ENCODE measurements at places on chromosomes 12 and 14. TPM values are rescaled to one million over a fixed set of nuclear protein-coding genes. Genes with fewer than 3 reads are reported as not detected.

KRT83 gene
- total RNA-seq = not detected

BDKRB1 gene
- total RNA-seq = 0.65 TPM

MEG3 gene
- 262 TPM for total RNA-seq

DIO2 gene
- 5.8 TPM for total RNA-seq

TPI1 gene
- total RNA-seq = 504 TPM

GZMH gene
- total RNA-seq = not detected

ZFHX2 gene
- 0.12 TPM for total RNA-seq

DNAAF2 gene
- total RNA-seq = 7.6 TPM

KCNA5 gene
- not detected for total RNA-seq

TAS2R50 gene
- total RNA-seq = 4.7 TPM

TAS2R43 gene
- 3.4 TPM for total RNA-seq

BBS10 gene
- 9.7 TPM for total RNA-seq

RAD9B gene
- total RNA-seq = 0.97 TPM

GSC gene
- not detected for total RNA-seq

PAN2 gene
- total RNA-seq = 19.2 TPM

TMEM229B gene
- 1.6 TPM for total RNA-seq

CRACR2A gene
- total RNA-seq = 11.8 TPM

DTX3 gene
- total RNA-seq = 21.3 TPM

AQP6 gene
- not detected for total RNA-seq

SLC25A21 gene
- total RNA-seq = under 0.01 TPM

EXD2 gene
- 27.3 TPM for total RNA-seq

IL26 gene
- total RNA-seq = not detected

GPR84 gene
- 0.16 TPM for total RNA-seq

CCDC60 gene
- not detected for total RNA-seq

RIPK3 gene
- total RNA-seq = 29.0 TPM

ZDHHC22 gene
- total RNA-seq = not detected
